Spinal cord (tissue), 10 donors: ENCODE measurements at places on chromosomes 12 and 14.

DNA sequence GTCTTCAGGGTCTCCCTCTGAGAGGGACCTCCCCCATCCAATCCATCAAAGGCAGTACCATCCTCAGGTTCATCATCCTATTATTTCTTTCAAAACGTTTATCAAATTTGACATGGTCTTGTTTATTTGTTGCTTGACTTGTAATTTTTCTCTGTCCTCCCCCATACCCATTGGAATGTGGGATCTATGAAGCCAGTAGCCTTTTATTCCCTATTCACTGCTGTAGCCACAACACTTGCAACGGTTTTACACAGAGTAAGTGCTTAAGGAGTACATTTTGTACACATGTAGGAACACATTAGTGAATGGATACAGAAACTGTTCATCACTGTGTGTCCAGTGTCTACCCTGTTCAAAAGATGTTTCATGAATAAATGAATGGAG is 41.5 kb downstream of the IGF1 start:
- DNase-seq = no peak

- no peak for DNase-seq
Measured at GRCh38 chr14:71711619-71712018, 220.6 kb upstream of the RGS6 start.

- DNase-seq = no peak
Measured at GRCh38 chr12:122474324-122474716, 26.4 kb downstream of the ZCCHC8 start.

- DNase-seq = no peak
Measured at GRCh38 chr12:52568111-52568510, 5.5 kb downstream of the KRT74 start.

DNA sequence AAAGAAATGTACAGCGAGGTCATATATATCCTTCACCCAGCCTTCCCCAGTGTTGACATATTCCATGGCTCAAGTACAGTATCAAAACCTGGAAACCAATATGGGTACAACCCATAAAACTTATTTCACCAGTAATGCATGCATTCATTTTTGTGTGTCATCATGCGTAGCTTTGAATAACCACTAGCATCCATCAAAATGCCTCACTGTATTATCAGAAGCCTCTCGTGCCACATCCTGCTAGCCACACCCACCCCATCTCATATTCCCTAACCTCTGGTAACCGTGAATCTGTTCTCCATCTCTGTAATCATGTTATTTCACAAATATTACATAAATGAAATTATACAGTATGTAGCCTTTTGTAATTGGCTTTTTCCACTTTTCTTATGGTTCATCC is 314.3 kb downstream of the RAD51B start:
- no peak for DNase-seq

DNA sequence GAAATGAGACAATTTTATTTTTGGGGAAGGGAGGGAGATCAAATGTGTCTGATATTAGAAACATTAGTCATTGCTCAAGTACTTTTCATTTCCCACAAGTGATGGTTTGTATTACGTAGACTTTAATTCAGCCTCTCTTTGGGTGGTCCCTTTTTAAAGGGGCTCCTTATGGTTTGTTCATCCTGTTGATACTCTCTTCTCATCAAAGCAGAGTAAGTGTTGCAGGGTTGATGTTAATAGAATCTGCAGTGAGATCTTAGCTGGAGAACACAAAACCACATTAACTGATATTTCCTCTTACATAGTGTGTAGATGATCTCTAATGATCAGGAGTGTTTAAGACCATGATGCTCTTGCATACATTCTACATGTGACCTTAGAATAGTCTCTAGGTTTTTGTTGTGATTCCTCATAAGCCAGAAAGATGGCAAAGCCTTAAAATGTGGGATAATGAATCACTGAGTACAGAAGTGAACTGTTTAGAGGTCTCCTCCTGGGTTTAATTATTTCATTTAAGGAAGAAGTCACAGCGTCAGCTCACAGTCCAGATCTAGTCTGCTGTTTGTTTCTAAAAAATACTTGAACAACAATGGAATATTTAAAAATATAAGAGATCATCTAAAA is 87.4 kb upstream of the PTPRR start:
- DNase-seq = no peak

DNA sequence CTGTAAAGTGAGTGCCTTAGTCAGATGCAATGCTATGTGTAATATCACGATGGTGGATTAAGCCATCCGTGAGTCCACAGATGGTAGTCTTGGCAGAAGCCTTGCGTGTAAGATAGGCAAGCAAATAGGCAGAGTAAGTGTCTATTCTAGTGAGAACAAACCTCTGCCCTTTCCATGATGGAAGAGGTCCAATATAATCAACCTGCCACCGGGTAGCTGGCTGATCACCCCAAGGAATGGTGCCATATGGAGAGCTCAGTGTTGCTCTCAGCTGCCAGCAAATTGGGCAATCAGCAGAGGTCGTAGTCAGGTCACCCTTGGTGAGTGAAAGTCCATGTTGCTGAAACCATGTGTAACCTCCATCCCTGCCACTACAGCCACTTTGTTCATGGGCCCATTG is 371.2 kb upstream of the LRFN5 start:
- no peak for DNase-seq
